T-helper 17 cell (primary cell): ENCODE measurements at places on chromosomes 5 and 9. TPM values are rescaled to one million over a fixed set of nuclear protein-coding genes. Genes with fewer than 3 reads are reported as not detected.

DNA sequence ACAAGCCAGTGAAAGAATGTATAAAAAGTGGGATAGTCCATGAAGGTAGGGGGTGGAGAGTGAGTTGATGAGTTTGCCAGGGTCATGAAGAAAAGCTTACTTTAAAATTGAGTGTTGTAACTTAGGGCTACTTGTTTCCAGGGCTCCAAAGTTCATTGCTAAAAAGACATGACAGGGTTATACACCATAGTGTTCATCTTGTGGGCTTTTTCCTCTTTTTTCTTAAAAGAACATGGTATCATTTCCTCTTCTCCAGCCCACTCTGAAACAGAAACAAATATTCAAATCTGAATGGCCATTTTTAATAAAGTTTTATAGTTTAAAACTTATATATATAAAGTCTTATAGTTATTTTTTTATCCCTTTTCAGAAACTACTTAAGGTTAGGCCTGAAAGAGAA lies 115.7 kb upstream of the SMC2 start:
- no peak for DNase-seq

Gene SMIM33
- total RNA-seq = 0.13 TPM

Gene LCN15
- not detected for total RNA-seq

GRCh38 chr5:57843059-57843367 lies 360.4 kb upstream of the ACTBL2 start:
- no peak for DNase-seq

DNA sequence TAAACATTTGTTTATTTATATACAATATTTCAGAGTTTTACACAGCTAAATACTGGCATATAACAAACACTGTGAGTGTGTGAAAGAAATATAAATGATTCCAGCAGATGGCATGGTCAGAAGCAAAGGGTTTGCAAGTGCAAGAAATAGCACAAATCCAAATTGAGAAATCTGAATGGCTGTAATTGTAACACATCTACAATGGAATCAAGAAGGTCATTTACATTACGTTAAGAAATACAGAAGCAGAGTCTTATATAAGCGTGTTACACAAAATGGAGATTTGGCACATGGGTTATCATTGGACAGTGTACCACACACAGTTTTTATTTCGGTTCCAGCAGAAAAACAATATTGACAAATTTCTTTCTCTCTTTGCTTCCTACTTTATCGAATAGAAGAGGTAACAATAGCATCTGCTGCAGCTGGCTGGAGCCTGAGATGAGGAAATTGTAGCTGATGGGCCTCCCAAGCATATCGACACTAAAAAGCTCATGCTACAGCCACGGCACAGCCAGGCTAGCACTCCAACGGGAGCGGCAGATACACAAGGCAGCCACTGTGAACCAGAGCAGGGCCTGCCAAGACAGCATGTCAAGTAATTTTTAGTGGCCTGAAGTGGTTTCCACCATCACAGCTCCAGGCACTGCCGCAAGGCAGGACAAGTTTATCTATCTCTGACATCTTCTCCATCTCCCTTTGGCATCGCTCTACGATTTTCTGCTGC lies 564.6 kb upstream of the DMAC1 start:
- no peak for DNase-seq

DNA sequence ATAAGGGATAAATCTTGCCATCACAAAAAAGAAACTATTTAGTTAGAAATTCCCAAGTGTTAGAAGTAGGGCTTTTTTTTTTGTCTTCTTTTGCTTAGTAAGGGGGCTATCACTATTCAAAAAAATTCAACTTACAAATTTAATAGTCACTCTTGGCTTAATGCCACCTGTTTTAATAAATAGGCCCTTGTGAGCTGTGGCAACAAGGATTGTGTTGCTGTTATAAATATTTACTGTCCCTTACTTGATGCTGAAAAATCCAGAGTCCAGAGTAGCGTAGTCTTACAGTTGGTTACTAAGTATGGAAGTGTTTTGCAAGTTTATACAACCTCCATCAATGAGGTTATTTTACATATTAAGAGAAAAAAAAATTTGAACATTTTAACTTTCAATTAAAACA lies 21.4 kb upstream of the CEP78 start:
- no peak for DNase-seq

Gene CYSRT1
- total RNA-seq = 0.52 TPM

Gene TJP2
- total RNA-seq = 21.1 TPM

DNA sequence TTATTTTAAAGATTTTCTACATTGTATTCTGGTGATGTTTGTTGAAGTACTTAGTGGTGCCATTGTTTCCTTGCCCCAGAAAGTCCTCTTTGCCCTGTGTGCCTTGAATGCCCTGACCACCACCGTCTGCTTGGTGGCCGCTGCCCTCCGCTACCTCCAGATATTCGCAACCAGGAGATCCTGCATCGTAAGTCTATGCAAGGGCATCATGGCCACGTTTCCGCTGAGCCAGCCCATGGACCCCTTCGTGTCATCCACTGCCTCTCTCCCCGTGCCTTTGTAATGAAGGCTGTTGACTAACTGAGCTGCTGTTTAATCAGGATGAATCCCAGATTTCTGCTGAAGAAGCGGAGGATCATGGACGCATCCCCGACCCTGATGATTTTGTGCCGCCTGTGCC lies 52.3 kb downstream of the ENTREP1 start:
- DNase-seq = no peak

- no peak for DNase-seq
Observed at GRCh38 chr9:34996905-34997279, 7.3 kb downstream of the DNAJB5 start.

DNA sequence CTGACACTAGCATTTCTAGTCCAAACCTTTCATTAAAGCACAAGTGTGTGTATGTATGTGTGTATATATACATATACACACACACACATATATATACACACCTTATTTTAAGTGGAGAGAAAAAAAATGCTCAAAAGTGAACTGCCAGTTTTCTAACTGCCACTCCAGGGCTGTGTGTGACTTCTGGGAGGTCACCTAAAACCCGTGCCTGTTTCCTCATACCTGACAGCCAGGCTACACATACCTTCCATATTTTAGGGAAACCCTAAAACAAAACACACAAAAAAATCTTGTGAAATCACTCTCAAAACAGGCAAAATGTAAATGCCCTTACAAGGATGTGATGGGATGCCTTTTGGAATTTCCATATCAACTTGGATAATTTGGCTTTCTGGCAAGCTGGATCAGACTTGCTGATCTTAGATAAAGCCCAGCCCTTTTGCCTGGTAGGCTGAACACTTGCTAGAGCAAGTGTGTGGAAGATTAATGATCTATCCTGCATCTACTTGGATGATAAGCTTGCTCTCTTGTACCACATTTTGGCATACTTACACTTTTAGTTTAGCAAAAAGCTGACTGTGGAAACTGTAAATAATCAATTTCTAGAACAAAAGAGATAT lies 127.8 kb downstream of the GNAQ start:
- DNase-seq = no peak

- DNase-seq = no peak
Observed at GRCh38 chr9:5949103-5949699, 58.5 kb downstream of the MLANA start.

DNA sequence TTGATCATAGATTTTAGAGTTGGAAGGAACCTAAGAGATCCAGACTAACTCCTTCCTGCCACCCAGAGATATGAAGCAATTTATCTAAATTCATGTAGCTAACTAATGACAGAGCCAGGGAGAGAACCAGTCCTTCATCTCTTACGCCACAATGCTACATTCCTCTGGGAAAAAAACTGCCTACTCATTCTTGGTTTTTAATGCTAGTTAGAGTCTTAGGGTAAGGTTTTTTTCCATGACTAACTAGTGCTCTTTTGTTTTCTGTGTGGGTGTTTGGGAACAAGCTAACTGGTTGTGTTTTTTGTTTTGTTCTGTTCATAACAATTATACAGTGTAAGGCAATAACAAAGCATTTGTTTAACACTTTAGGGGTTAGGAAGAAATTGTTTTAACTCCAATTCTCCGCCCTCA lies 52.4 kb downstream of the SLC44A1 start:
- no peak for DNase-seq

GRCh38 chr9:107285286-107285685 lies 2.2 kb downstream of the RAD23B start:
- no peak for DNase-seq

Gene ACOT12
- not detected for total RNA-seq

DNA sequence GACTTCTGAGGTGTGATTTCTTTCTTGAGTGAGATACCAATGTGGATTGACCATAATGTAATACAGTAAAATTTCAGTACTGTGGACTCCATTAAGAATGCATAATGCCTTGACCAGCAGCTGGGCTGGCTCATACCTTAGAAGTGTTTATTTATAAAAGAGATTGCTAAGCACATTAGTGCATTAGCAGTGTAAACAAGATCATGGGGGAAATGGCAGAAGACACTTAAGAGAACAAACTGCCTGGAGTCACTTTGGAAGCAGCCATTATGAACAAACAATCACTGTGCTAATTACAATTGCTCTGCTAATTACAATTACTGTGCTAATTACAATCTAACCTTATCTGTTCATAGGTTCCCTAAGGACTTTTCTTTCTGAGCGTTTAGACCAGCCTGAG lies 104.2 kb downstream of the TRIM32 start:
- DNase-seq = no peak

GRCh38 chr5:83687124-83687619 lies 33.5 kb downstream of the HAPLN1 start:
- DNase-seq = no peak

Gene SEMA4D
- 312 TPM for total RNA-seq

GRCh38 chr5:158100373-158100888 lies 241.5 kb upstream of the CLINT1 start:
- DNase-seq = no peak

Gene SLCO6A1
- not detected for total RNA-seq

Gene CNTNAP3
- not detected for total RNA-seq

DNA sequence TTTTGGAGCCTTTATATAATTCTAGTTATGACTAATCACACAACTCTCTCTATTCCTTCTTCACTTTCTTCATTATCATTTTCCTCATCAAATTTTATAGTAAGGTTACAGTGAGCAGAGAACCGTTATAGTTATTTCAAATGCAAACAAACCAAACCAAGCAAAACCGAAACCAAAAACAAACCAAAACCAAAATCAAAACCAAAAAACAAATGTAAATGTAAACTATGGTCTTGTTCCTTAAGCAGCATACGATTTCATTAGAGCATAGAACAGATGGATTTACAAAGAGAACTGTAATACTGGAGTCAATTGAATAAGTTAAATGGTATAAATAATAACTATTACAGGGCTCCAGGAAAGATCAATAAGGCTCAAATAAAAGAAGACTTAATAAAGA lies 447.1 kb downstream of the LRRC70 start:
- DNase-seq = no peak

DNA sequence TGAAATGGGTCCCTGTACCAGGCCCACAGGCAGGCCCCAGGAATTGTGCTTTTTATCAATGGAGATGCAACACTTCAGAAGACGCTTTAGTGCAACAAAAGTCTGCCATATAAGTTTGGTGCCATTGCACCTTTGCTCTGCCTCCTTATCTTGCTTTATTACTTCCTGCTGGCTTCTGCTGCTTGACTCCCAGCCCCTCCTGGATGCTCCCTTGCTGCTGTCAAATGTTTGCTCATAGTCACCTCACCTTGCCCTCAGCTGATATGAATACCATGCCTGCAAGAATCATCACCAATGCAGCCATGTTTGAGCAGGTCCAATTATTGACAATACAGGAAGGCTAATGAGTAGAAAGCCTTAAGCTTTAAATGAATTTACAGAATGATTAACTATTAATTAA lies 25.4 kb downstream of the MEGF10 start:
- DNase-seq = no peak

Gene SEMA5A
- 0.75 TPM for total RNA-seq

Gene PROB1
- total RNA-seq = 0.57 TPM

Gene BTNL8
- total RNA-seq = not detected

GRCh38 chr9:1997646-1998045 lies 17.5 kb upstream of the SMARCA2 start:
- DNase-seq = no peak

DNA sequence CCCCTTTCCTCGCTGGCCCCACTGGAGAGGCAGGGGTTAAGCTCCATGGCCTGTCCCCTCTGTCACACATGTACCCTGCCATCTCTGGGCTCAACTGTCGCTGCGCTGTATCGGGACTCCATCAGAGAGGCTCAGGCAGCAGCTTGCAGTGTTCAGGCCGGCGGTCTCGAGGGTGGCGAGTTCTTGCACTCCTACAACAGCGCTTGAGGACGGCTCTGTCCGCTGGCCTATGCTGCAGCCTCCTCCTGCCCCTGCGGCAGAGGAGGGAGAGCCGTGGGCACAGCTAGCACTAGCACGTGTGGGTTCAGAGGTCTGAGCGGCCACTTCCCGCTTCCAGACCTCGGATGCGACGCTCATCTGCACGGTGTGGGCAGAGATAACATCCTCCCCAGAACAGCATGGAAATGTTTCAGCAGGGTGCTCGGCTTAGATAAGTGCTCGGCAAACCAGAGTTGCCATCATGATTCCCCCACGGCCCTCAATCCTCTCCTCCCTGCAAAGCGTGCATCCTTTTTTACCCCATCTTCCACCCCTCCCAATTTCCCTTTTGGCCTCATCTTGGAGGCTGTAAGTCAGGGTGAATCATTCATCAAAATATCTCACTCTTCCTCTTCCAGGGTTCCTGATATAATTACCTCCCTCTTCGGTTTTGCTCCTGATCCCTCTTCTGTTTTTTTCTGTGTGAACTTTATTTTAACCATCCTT lies 41.9 kb upstream of the FUBP3 start:
- DNase-seq = no peak

DNA sequence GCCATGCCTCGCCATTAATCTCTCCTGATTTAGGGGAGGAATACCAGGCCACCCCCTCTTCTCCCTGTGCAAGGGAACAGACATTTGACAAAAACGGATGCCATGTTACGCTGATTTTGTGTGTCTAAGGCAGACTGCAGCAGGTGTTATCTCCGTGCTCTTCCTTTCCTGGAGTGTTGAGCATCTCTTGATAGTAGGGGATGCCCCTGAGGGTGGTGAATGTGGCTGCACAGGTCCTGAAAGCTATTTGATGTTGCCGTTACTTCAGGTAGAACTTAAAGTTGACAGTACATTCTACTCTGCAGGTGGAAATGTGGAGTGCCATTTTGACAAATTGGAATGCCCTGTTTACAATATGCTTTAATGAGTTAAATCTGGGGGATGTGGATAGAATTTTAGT lies 21.5 kb downstream of the TENT4A start:
- no peak for DNase-seq

Gene HMCN2
- 0.12 TPM for total RNA-seq

DNA sequence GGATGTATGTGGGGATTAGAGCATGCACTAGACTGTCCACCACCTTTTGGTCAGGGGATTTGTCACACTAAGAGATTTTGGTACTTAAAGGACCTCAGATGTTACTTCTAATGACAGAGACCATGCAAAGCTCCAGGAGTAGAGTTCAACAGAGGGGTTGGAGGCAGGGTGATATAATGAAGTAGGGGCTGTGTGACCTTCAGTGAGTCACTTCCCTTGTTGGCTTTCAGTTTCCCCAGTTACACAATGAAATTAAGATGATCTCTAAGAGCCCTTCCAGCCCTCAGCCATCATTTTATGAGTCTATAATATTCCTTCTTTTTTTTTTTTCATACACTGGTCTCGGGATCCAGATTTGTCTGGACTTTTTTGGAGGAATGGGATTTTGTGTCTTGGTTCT lies 26.8 kb downstream of the GLRA1 start:
- DNase-seq = no peak

GRCh38 chr9:78357165-78357873 lies 60.4 kb downstream of the PSAT1 start:
- DNase-seq = no peak

Gene DDX4
- total RNA-seq = not detected

GRCh38 chr5:36304095-36304805 lies 2.5 kb upstream of the RANBP3L start:
- no peak for DNase-seq

Gene PAX5
- total RNA-seq = 10.1 TPM

GRCh38 chr9:135294836-135295235 lies 184.7 kb upstream of the PPP1R26 start:
- DNase-seq = no peak
